ENCODE measurements at places on chromosomes 1 and 21.

DNA sequence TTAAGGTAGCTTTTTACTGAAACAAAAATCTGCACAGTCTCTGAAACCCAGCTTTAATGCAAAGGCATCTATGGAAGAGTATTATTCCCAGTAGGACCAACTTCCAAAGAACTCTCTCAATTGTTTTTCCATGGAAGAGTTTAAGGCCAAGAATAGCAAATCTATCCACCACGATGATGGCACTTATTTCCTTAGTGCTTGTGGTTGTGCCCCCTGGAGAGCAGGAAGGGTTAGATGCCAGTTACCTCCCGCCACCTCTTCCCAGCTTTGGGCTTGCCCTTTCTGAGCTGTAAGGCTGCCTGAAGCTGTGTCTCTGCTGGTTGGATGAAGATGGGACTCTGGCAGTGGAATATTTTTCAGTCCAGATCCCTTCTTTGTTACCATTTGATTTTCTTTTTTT, 4.8 kb upstream of the ATP1A1 start:
- no peak for DNase-seq

GRCh38 chr21:40847951-40848350, 993 bp upstream of the DSCAM start:
- no peak for DNase-seq

GRCh38 chr1:164855716-164856329, 296.8 kb downstream of the PBX1 start:
- no peak for DNase-seq

DNA sequence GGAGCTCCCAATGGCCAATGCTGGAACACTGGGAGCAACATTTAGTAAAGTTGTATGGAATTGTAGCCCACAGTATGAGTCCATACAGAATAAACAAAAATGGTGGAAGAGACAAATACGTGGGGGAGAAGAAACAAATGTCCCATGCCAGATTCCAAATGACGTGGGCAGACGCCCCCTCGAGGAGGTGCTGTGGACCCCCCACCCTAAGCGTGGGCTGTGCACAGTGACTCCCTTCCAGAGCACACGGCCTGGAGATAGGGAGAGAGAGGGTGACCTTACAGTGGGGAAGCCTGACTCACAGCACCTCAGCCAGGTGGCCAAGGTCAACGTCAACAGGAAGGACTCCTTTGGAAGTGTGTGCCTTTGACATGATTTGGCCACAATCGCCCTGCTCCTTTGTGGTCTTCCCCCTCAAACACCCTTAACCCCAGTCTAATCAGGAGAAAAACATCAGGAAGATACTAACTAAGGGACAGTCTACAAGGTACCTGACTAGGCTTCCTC, 13.7 kb upstream of the PDE9A start:
- no peak for DNase-seq

DNA sequence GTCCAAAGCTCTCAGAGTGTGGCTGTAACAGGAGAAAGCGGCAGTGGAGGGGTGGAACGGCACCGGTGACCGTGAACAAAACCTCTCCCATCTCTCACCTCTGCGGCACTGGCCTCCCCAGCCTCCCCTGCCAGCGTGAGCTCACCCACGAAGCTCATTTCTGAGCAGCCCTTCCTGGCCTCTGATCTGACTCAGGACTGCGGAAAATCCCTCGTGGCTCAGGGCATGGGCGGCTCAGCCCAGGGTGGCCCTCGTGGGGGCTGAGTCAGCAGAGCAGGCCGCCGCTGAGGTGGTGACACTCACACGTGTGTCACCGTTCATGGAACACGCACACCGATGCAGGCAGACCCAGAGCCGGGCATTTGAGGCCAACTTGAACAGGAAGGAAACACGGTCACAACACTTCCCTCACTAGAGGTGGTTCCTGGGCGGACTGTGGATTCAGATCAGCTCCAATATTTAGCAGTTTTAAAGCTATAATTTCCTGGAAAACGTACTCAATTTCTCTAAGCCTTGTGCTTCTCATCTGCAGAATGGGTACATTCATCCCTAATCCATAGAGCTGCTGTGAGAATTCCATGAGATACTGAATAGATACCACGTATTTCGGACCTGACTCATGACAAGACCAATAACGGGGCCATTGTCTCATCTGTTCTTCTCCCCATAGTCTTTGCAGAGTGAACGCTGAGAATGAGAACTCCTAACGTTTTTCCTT, 115.0 kb upstream of the TMPRSS2 start:
- DNase-seq, result no peak

DNA sequence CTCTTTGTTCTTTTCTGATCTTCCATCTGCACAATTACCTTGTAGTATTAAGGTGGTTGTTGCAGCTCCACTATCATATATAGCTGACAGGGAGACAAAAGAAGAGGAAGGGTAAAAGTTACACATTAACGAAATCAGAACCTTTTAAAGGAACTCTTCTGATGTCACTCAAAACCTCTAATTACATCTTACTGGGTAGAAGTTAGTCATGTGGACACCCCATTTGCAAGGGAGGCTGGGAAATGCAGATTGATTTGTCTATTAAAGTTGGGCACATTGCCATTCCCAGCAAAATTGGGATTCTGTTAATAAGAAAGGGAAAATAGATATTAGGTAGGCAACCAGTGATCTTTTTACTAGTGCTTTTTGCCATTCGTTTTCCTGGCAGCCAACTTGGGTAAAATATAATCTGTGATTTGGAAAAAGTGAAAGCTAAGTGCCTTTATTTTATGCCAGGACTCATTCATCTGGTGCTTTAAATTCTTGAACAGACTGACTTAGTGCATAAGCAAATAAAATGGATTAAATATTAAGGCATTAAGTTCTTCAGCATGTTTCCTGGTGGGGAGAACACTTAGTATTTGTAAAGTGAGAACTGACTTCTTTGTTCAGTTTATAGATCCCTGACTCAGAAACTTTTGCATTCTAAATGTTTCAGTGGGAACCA, 71.3 kb downstream of the DNM3 start:
- DNase-seq, result no peak

GRCh38 chr21:46000731-46001641, 19.4 kb downstream of the COL6A1 start:
- peak; percentile 74 for DNase-seq

DNA sequence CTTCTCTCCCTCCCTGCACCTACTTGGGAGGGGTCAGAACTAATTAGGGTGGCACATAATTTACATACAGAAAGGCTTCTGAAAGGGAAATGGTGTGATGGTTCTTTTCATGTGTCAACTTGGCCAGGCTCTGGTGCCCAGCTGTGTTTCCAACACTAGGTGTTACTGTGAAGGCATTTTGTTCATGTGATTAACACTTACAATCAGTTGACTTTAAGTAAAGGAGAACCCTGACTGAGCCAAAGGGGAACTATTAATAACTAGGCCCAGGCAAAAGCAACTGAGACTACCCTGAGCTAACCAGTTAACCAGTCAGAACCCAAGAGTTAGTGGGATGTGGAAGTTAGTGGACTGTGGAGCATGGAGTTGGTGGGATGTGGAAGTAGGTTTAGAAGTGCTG, 114.9 kb downstream of the SEC16B start:
- no peak for DNase-seq

GRCh38 chr1:85407746-85408377, 57.1 kb downstream of the DDAH1 start:
- DNase-seq, result no peak

GRCh38 chr21:26513212-26513611, 59.9 kb downstream of the CYYR1 start:
- DNase-seq, result no peak

GRCh38 chr1:71080230-71080738, 551 bp downstream of the ZRANB2 start:
- DNase-seq, result no peak

DNA sequence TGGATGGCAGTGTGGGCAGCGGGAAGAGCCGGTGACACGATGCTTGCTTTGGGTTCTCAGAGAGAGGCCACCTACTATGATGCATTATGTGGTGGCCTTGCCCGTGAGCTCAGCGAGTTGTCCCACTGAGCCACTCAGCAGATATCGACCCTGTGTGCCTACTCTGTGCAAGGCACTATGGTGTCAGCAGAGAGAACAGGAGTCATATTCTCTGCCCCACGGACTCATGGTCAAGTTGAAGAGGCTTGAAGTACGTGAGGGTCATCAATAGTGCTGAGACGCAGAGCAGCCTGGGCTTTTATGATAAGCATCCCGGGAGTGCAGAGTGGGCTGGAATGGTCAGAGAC, 466.2 kb downstream of the CAMTA1 start:
- DNase-seq, result no peak

DNA sequence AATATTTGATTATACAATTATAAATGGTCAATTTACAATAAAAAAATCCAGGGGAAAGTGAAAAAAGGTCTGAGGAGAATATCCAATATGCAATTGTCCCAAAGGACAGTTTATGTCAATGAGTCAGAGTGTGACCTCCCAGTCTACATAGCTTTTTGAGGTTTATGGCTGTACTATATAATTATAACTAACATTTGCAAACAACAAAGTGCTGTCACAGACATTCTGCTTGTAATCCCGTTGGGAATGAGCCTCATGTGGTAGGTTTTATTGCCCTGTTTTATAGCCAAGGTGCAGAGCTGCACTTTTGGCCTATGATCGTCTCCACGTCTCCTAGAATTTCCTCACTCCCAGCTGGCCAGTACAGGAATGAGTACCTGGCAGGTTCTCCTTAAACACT, 103.8 kb downstream of the ADSS2 start:
- no peak for DNase-seq

All from ovary (tissue), 10 donors.